ENCODE measurements at places on chromosomes 2 and 18. TPM values are rescaled to one million over a fixed set of nuclear protein-coding genes. Genes with fewer than 3 reads are reported as not detected.

PMS1 gene
- total RNA-seq: 21.0 TPM

TUBB8B gene
- not detected for total RNA-seq

EXOC6B gene
- total RNA-seq: 26.1 TPM

NEMP2 gene
- total RNA-seq: 14.6 TPM

NBAS gene
- 47.4 TPM for total RNA-seq

GREB1L gene
- 0.69 TPM for total RNA-seq

- no peak for DNase-seq
Observed at GRCh38 chr18:76388261-76388660, 106.8 kb downstream of the ZNF516 start.

- no peak for DNase-seq
Observed at GRCh38 chr2:112698834-112699515, 21.8 kb upstream of the NT5DC4 start.

- no peak for DNase-seq
Observed at GRCh38 chr18:48166336-48166875, 235.9 kb upstream of the SMAD2 start.

DNA sequence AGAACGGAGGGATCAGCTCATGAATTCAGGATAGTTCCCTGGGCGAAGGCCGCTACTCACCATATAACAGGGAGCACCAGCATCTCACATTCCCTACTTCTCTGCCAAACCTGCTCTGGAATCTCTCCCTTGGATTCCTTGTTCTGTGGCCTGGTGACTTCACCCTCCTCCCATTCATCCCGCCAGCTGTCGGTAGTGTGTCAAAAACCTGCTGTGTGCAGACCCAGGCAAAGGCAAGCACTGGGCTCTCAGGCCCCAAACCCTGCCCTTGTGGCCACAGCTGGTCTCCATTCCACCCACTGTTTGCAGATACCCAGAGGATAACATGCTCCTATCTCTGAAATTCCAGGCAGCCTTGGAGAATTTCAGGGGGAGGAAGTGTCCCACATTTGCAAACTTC, 151.6 kb downstream of the CAPN13 start:
- DNase-seq: no peak

- no peak for DNase-seq
Observed at GRCh38 chr2:45210462-45211195, 201.4 kb upstream of the SIX2 start.

DNA sequence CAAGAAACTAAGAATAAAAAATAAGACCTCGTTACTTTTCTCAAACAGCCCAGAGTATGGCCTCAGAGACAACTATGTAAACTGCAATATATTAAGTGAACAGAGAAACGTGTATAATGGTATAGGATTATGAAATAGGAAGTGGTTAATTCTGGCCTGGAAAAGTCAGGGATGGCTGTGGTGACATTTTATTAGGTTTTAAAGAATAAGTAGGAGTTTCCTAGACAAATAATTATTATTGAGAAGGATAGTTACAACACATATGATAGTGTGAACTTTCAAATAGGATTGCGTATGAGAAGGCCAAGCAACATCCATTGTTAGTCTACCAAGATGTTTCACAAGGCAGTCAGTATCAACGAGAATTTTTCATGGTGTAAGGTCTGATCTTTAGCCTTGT, 244.1 kb downstream of the LPIN1 start:
- no peak for DNase-seq

GRCh38 chr2:171254666-171255065, 94.0 kb upstream of the TLK1 start:
- no peak for DNase-seq

GRCh38 chr18:34600158-34600557, 109.9 kb upstream of the DTNA start:
- no peak for DNase-seq
